ENCODE measurements at places on chromosomes 5 and 9.

GRCh38 chr5:111935835-111936234, 178.8 kb upstream of the NREP start:
- DNase-seq: no peak

- no peak for DNase-seq
Observed at GRCh38 chr5:178108966-178109365, 4.4 kb upstream of the N4BP3 start.

DNA sequence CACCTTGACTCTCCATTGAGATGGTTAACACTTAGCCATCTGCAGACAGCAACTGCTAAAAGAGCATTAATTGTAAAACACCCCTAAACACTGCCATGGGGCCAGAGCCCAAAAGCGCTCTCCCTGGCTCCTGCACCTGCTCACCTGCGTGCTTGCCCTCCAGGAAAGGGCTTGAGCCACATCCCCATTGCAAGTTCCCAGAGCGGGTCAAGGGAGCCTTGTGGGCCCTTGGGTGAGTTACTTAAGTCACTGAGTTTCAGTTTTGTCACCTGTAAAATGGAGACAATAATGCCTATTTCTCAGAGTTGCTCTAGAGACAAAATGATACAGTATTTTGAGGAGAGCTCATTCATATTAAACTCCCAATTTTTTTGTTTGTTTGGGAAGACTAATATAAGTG, 967.8 kb downstream of the PTPRD start:
- DNase-seq: no peak

GRCh38 chr9:1461812-1462211, 411.7 kb downstream of the DMRT2 start:
- no peak for DNase-seq

GRCh38 chr5:154254896-154255295, 64.4 kb downstream of the GALNT10 start:
- no peak for DNase-seq

- no peak for DNase-seq
Observed at GRCh38 chr9:136951541-136952320, at the start of gene LCN12. Gene LCN12, plus strand, starts transcription at chr9:136952273. Its CDS starts 55 bp downstream, at chr9:136952328.

DNA sequence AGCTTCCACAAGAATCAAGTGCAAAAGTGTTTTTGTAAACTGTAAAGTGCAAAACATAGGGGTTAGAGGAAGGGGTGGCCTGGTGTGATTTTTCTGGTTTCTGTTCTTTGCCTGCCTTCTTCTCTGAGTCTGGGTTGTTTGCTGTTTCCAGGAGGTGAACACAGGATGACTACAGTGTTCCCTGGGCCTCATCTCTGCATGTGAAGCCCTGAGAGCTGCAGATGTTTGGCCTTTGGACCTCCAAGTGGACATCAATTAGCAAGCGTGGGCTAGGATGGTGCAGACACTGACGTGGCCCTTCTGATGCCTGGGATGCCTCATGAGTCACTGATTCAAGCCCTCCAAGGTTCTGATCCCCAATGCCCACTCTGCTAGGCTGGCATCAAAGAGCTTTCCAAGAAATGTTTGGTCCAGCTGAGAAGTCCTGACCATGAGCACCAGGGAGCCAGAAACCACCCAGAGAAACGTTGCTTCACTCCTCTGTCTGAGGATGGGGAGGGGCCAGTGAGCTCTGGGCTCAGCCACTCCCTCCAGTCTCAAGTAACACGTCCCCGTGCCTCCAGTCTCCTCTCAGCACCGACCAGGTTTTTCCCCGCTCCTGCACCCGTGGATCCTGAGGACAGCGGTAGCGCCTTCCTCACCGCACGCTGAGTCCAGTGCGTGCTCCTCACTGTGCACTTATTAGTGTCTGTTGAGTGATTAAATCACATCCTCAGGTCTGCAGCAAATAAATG, 7.6 kb downstream of the IL9 start:
- DNase-seq: no peak

DNA sequence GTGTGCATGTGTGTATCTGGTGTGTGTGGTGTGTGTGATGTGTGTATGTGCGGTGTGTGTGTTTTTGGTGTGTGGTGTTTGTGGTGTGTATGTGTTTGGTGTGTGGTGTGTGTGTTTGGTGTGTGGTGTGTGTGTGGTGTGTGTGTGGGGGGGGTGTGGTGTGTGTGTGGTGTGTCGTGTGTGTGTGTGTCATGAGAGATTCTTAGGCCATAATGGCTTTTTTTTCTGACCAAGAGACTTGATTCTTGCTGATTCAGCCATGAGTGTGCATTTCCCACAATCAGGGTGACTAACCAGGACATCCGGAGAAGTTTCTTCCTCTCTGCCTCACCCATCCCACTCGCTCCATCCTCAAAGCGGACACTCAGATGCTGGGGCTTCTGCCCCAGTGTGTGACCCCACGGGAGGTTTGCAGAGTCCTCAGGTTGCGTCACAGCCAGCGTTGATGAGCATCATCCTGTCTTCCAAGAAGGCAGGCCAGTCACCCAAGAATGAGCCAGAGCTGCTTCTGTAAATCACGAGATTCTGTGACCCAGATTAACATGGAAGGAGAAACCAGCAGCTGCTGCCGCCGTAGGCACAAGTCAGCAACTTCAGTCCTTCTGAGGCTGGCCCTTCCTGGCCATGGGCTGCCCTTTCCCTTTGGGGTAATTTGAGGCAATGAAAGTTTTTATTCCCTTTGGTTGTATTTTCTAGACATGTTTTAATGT, 12.5 kb upstream of the CTSL start:
- DNase-seq: no peak

DNA sequence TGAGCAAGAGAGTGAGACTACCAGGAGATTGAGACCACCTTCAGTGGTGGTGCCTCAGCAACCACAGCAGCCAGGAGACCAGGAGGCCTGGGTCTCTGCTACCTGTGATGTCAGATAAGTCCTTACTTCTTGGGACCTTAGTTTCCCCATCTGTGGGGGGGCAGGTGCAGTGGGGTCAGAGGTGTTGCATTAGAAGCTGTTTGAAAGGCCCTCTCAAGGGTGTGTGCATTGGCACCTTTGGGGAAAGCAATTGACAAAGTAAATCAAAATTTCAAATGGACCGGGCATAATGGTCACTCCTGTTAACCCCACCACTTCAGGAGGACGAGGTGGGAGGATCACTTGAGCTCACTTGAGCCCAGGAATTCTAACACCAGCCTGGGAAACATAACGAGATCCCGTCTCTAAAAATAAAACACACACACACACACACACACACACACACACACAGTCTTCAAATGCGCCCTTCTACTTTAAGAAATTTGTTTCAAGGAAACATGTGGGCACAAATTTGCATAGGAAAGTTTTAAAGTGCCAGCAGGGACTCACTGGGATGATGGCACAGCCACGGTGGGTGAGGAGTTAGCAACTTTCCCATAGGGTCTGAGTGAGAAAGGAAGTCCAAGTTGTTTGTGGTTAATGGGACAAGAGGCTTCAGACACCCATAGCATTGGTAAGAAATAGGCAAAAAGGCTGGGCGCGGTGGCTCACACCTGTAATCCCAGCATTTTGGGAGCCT, 1.3 kb upstream of the AK1 start:
- DNase-seq: no peak

DNA sequence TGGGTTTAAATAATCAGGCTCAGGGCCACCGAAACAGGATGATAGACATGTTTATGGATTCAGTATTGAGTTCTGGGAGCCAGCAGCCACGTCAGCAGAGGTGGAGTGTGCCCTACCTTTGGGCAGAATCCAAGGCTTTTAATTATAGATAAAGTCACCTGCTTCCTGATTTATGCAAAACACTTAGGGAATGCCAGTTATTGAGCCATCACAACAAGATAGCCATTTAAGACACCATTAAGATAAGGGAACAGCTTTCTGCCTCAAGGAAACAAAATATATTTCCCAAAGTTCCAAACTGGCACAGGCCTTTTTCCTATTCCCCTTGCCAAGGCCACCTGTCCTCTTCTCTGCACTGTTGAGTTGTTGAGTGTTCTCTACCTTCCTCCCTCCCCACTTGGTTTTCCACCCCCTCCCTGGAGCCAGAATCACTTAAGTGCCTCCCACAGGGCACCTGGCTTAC, 2.4 kb downstream of the CCL28 start:
- DNase-seq: no peak

GRCh38 chr5:170805666-170806065, 22.1 kb downstream of the GABRP start:
- no peak for DNase-seq

DNA sequence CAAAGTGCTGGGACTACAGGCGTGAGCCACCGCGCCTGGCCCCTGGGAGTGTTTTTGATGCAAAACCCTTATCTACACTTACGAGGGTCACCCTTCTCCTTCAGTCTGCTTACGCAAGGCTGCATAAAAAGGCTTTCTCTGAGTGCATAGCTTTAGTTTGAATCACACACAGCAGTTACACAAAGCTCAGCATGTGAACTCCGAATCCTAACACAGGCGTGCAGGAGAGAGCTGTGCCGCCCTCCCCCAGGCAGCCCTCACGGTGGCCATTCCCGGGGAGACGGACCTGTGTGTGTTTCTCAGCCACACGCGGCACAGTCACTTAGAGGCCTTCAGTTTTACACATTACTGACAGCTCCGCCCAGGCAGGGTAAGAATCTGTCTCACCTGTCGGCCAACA, 26.7 kb downstream of the EXD3 start:
- no peak for DNase-seq

DNA sequence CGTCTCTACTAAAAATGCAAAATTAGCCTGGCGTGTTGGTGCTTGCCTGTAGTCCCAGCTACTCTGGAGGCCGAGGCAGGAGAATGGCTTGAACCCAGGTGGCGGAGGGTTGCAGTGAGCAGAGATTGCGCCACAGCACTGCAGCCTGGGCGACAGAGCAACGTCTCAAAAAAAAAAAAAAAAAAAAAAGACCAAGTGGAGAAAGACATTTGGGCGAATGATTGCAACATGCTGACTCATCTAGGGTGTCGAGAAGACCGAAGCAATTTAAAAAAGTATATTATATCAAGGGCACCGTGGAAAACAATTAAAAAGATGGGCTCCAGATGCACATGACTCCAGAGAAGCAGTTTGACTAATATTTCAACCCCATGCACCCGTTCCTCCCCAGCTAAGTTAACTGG, 9.2 kb downstream of the KLF4 start:
- DNase-seq: no peak

GRCh38 chr5:169222934-169223594, 77.9 kb downstream of the SLIT3 start:
- DNase-seq: no peak

All from activated gamma-delta T cell treated with anti-CD3 and anti-CD28 coated beads, Interleukin-2, amount 50 U/mL, for 16 hours (primary cell).